Hippocampal formation (tissue), 2 donors: ENCODE measurements at places on chromosomes 12 and 14.

GRCh38 chr12:4610481-4610880 is 38.4 kb downstream of the AKAP3 start:
- DNase-seq, result no peak

- no peak for DNase-seq
Observed at GRCh38 chr12:70487440-70487839, 121.3 kb downstream of the KCNMB4 start.

GRCh38 chr12:95623554-95624170 is 72.4 kb upstream of the USP44 start:
- peak; percentile 12 for DNase-seq

DNA sequence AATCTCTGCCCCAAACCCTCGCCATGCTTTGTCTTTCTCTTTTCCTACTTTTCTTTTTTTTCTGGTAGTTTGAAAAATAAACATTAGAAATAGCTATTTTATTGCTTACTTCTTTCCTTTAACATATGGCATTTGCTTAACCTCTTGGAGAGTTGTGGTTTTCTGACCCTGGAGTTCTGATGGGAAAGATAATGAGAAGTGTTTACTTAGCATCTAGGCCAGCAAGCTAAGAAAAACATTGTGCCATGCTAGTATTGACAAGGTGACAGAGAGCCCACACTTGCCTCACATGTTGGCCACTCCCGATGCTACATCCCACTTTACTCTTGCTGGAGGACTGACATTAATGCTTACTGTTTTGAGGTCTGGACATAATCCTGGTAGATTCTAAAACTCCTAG is 886.2 kb downstream of the DIO2 start:
- DNase-seq, result no peak

- no peak for DNase-seq
Observed at GRCh38 chr12:4283512-4284255, 10.1 kb downstream of the CCND2 start.

DNA sequence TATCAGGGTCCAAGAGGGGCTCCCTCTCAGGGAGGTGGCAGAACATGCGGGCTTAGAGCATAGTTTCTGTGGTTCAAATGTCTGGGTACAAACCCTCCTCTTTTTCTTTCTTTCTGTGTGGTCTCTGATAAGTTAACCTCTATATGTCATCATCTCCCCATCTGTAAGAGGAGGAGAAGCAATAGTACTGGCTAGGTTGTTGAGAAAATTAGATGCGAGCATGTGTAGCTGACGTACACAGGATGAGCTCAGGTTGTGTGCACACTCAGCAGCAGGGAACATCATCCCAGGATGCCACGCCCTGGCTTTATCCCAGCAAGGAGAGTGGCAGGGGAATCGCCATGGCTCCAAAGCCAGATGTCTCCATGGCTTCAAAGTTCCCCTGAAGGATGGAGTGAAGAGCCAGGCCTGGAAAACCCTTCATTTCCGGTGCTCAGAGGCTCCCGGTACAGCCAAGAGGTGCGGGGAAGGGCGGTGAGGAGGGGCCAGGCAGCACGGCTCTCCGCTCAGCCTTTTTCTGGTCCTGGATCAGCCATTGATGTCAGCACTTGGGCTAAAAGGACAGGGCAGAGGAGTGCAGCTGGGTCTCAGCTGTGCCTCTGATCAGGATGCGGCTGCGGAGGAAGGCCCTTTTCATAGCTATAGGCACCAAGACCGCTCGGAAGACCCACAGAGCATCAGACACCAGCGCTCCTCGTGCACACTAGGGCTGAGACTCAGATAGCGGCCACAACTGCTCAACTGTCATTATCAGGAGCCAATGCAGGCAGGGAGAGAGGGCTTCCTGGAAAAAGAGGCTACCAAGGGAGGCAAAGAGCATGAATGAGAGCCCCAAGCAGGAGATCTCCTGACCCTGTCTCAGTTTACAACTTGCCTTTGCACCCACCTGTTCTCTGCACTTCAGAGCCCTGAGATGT is 41.5 kb downstream of the ARL6IP4 start:
- DNase-seq, result no peak

- DNase-seq, result no peak
Observed at GRCh38 chr12:59595565-59595882, 305 bp upstream of the SLC16A7 start.

DNA sequence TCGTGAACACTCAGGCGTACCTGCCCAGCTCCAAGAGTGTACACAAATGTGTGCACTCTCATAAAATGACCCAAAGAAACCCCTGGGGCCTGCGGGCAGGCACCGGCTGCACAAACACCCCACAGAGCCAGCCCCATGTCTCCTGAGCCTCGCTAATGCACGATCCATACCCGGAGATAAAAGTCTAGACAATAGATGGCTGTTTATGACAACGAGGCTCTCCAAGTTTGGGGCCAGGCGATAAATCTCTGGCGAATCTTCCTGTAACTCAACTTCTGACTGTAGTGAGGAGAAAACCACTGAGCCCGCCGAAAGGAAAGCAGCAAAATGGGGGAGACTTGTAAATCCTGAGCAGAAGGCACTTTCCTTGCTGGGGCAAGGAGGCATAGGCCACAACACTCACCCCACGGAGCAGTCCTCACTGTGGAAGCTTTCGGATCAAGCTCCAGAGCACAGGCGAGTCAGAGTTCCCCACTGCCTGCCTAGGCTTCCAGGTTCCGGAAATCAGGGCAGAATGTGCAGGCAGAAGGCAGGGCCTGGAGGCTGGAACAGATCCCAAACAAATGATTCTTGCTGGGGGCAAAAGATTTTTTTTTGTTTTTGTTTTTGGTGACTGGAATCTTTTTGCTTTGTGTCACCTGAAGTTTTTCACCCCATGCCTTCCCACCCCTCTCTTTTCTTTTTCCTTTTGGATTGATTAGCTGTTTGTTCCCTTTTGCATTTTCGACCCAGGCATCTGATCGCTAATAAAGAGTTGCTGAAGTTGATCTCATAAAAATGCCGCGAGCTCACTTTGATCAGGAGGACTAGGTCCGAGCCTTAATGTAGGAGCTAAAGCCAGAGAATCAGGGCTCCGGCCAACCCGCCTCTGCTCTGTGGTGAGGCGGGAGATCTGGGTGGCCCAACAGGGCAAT is 4.5 kb upstream of the HOXC11 start:
- DNase-seq, result no peak

GRCh38 chr14:22850944-22851764 is 14.8 kb downstream of the MMP14 start:
- DNase-seq, result peak; percentile 19

- DNase-seq, result no peak
Observed at GRCh38 chr12:21500786-21501257, 613 bp downstream of the RECQL start.

DNA sequence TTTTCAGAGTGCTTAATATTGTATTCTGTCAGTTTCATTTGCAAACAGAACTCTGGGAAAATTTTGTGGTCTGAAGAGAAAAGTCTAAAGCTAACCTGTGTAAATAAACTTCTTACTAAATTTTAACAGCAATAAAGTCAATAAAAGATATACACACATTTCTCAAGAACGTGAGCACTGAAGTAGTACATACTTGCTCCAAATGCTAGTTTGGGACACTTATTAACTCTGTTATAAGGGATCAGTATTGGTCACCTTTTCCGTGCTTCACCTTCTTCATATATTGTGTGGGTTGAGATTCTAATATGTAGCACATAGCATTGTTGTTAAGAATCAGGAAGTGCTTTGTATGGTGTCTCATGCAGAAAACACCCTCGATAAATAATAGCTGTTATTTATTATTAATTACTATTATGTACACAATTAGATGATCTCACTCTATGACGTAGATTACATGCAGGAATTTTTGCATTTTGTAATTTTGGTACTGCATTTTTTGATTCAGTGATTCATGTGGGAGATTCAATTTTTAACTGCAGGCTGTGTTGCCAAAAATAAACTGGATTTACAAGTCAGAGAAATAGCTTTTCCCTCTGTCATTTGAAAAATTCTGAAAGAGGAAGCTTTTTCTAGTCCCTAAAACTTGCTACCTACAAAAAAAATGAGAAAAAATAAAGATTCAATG is 300.9 kb downstream of the ACSS3 start:
- no peak for DNase-seq

- DNase-seq, result no peak
Observed at GRCh38 chr14:49796025-49796424, 28.1 kb downstream of the KLHDC2 start.

GRCh38 chr12:96383371-96383770 is 16.9 kb downstream of the CDK17 start:
- DNase-seq, result no peak

DNA sequence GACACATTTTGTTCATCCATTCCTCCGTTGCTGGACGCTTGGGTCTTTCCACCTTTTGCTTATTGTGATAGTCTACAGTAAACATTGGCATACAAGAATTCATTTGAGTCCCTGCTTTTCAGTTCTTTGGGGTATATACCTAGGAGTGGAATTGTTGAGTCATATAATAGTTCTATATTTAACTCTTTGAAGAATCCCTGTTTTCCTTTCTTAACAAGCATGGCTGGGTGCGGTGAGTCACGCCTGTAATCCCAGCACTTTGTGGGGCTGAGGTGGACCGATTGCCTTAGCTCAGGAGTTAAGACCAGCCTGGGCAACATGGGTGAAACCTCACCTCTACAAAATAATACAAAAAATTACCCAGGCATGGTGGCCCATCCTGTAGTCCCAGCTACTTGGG is 75.4 kb downstream of the CCDC92 start:
- no peak for DNase-seq

DNA sequence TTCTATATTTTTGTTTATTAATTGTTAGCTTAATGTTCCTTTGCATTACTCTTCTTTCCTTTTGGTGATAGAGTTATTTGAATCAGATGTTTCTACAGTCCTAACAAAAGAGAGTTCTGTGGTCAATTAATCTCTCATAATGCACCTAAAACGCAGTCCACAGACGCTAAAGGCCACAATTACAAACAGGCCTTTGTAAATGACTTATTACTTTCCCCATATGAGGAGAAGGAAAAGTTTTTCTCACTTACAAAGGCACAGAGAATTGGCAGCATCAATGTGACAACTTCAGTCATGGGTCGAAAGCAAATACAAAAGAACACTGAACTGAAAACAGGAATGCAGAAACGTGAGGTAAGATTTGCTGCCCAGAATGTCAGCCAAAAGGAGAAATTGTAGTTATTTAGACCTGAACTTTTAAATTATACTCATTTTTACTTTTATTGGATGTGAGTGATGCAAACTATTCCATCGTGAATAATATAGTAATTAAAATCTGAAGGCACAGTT is 142.0 kb upstream of the SYT10 start:
- no peak for DNase-seq

- no peak for DNase-seq
Observed at GRCh38 chr12:99413751-99414150, 233.8 kb upstream of the GARIN6 start.

DNA sequence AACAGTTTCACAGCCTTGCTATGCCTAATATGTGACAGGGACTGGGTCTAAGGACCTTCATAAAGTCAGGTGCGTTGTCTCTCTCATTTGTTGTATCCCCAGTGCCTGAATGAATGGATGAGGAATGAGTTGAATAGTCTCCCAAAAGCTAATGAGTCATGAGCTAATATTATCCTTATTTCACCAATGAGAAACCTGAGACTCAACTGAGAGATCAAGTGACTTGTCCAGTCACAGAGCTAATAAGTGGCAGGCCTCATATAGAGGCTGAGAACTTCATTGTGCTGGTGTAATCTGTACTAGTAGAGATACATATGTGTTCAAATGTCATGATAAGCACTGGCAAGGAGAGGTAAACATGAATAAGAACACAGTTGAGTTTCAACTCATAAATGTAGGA is 612.4 kb downstream of the NRXN3 start:
- DNase-seq, result no peak

GRCh38 chr14:92632546-92633273 is 115.7 kb downstream of the LGMN start:
- DNase-seq, result no peak

DNA sequence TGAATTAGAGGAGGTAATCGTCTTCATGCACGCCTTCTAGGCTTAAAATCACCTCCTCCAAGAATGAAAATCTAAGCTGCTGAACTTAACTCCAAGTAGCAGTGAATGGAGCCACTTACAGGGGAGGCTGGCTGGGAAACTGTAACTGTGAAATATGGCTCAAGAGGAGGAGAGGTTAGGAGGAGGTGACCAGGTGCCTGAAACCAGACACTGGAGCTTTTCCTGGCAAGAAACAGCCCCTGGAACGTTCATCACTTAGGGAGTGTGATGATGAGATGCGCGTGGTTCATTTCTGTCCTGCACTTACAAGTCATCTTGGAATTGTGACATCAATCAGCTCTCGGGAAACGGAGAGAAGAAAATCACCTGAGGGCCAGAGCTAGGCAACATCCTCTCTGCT is 62.3 kb upstream of the TMEM132C start:
- no peak for DNase-seq

- DNase-seq, result no peak
Observed at GRCh38 chr12:62865065-62865464, 69.9 kb downstream of the PPM1H start.

- DNase-seq, result no peak
Observed at GRCh38 chr12:92462527-92462926, 240.3 kb upstream of the PLEKHG7 start.

- no peak for DNase-seq
Observed at GRCh38 chr12:84950971-84951546, 38.5 kb upstream of the SLC6A15 start.

DNA sequence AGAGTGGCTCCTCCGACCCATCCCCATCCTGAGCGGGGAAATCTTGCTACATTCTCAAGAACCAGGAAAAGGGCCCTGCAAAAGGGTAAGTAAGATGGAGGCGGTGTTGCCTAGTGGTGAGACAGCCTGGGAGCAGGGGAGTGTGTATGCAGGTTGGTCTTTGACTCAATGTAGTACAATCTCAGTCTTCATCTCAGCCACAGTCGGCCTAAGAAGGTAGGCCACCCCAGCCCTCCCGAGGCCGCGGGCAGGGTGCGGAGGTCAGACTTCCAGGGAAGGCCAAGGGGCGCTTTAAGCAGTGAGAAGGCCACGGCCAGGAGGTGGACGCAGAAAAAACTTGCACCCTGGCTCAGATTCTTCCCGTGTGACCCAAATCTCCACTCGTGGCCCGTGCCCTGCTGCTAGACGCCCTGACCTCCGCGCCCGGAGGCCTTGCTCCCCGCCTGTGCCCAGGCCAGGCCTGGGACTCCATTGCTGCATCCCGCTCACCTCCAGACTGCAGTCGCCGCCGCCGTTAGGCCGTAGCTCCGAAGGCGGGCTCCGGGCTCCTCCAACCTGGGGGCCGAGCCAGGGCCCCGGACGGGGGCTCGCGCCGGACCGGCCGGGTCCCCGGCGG is 435 bp downstream of the FOXM1 start:
- DNase-seq, result no peak

- DNase-seq, result no peak
Observed at GRCh38 chr12:50120953-50121352, 8.9 kb downstream of the COX14 start.

DNA sequence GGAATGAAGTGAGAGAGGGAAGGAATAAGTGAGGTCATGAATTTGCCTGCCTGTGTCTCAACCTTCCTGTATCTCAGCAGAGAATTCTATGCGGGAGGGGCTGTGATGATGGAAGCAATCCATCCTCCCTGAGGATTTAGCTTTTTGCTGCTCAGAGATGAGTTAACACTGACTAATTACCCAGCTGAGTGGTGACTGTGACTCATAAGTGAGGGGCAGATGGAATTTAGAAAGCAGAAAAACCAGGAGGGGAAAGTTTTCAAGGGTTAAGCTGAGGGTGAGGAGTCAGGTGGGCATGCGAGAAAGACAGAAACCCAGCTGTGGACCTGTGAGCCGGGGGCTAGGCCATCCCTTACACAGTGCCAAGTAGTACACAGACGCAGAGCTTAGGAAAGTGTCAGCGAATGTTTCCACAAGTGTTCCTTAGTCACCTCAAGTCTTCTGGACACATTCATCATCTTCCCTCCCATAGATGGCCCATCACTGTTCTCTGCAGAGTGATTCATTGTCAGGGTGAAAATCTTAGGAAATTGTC is 277.9 kb downstream of the IPO8 start:
- DNase-seq, result no peak

- DNase-seq, result no peak
Observed at GRCh38 chr12:105522166-105522825, 191.8 kb downstream of the C12orf75 start.
